DMS79 (cell line): ENCODE measurements at places on chromosomes 6 and 20.

- no peak for DNase-seq
These were observed 52.5 kb downstream of the ERMARD start for GRCh38 chr6:169803816-169804340.

DNA sequence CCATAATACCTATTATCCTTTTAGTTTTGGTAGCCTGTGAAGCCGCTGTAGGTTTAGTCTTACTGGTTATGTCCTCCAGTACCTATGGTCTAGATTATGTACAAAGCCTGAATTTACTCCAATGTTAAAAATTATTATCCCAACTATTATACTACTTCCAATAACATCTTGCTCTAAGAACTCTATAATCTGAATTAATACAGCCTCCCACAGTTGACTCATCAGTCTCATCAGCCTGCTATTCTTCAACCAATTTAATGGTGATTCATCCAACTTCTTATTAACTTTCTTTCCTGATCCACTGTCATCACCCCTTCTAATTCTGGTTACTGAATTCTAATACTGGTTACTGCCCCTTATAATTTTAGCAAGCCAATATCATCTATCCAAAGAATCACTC is 370.3 kb upstream of the OPRM1 start:
- DNase-seq: no peak

DNA sequence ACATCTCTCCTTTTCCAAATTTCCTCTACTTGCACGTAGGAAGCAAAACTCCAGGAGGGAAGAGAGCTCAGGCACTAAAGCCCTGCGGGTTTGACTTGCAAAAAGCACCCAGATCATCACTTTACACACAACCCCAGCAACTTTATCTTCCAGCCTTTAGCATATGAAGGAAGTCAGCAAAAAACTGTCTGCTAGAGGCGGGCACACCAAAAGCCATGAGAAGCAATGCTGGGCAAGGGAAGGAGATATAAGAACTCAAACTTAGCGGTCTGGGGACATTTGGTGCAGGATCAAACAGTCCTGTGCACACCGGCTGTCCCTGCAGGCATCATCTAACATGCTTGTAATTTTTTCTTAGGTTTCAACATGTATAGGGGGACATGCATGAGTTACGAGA is 113.3 kb downstream of the JPH2 start:
- no peak for DNase-seq

- DNase-seq: no peak
These were observed 35.0 kb upstream of the ZBP1 start for GRCh38 chr20:57654998-57655808.

GRCh38 chr20:61482056-61482887 is 230.2 kb downstream of the CDH4 start:
- DNase-seq: no peak

- DNase-seq: no peak
These were observed 52.3 kb downstream of the ABHD12 start for GRCh38 chr20:25338112-25339023.

GRCh38 chr6:130518588-130518987 is 152.8 kb downstream of the TMEM200A start:
- DNase-seq: no peak

GRCh38 chr6:32666420-32667300 is at the start of gene HLA-DQB1:
Gene HLA-DQB1 (minus strand): TSS chr6:32666657. CDS start chr6:32666607, 50 bp downstream.
- DNase-seq: no peak

DNA sequence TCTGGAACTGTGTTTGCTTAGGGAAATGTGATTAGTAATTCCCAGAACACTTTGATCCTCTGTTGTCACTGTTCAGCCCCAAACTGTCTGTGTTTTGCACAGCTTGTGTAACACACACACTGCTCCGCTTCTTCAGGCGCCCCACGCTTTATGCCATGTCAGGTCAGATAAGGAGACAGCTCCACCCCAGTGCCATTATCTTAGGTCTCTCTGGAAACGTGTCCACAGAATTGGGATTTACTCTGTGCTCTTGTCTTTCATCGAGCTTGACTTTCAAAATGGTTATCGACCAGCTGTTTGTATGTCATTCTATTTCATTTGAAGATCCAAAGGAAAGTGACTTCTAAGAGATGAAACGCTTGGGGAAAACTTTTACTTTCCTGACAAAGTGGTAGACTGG is 106.4 kb upstream of the SSTR4 start:
- DNase-seq: no peak

- no peak for DNase-seq
These were observed 48.6 kb upstream of the COL9A1 start for GRCh38 chr6:70351461-70351860.
